ENCODE measurements at places on chromosomes 4 and X. TPM values are rescaled to one million over a fixed set of nuclear protein-coding genes. Genes with fewer than 3 reads are reported as not detected.

The CNGA1 gene
- total RNA-seq = not detected

The SPON2 gene
- total RNA-seq = 14.9 TPM

The MAGEA6 gene
- not detected for total RNA-seq

The PHOX2B gene
- total RNA-seq = not detected

The ZFP42 gene
- not detected for total RNA-seq

The CCDC149 gene
- not detected for total RNA-seq

The USP51 gene
- total RNA-seq = 1.2 TPM

The UGT2B11 gene
- not detected for total RNA-seq

The ETDA gene
- not detected for total RNA-seq

DNA sequence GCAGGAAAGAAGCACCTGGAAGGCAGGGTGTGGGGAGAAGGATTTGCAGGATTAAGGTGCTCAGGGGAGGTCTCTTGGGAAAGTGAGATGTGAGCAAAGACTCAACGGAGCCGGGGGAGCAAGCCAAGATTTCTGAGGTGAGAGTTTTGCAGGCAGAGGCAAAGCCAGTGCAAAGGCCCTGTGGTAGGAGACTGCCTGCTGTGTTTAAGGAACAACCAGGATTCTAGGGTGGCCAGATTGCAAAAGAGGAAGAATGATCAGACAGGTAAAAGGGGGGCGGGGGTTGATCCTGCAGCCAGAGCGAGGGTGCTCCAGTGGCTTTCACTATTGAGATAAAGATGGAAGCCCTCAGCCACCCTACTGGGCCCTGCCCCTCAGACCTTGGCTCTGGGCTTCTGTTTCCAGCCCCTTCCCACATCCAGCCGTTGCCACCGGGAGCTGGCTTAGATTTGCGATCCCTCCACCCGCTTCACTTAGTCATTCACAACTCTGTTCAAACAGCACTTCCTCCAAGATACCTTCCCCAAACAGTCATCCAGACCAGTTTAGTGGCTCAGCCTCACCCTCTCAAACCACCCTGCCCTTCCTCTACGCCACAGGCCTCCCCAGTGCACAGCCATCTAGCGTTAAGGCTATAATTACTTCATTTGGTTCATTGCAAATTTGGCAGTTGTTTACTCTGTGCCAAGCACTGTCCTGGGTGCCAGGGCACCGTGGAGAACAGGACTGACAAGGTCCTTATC is 23.3 kb upstream of the BCOR start:
- no peak overlapping the region for H3K27ac ChIP-seq
- peaks cover 15% of the 10 kb centered on the region for H3K4me1 ChIP-seq
- no peak overlapping the region for H3K4me3 ChIP-seq
- DNase-seq = no peak
- H3K36me3 ChIP-seq = no peaks in the 10 kb centered on the region

DNA sequence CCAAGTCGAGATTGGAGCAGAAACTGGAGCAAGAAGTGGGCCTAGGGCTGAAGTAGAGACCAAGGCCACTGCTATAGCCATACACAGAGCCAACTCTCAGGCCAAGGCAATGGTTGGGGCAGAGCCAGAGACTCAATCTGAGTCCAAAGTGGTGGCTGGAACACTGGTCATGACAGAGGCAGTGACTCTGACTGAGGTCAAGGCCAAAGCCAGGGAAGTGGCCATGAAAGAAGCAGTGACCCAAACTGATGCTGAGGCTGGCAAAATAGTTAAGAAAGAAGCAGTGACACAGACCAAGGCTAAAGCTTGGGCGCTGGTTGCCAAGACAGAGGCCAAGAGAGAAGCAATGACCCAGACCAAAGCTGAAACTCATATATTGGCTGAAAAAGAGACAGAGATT is 3.5 kb downstream of the ARMCX4 start:
- no peaks in the 10 kb centered on the region for H3K36me3 ChIP-seq
- H3K4me1 ChIP-seq = peaks cover 7% of the 10 kb centered on the region
- no peak for DNase-seq
- H3K4me3 ChIP-seq = no peak overlapping the region
- H3K27me3 ChIP-seq = peaks cover 4% of the 10 kb centered on the region

- H3K36me3 ChIP-seq = peaks cover 46% of the 10 kb centered on the region
- H3K4me3 ChIP-seq = no peak overlapping the region
- H3K4me1 ChIP-seq = peaks cover 73% of the 10 kb centered on the region
- no peak overlapping the region for H3K27ac ChIP-seq
Measured at GRCh38 chr4:26889356-26889755, 28.7 kb downstream of the STIM2 start.

DNA sequence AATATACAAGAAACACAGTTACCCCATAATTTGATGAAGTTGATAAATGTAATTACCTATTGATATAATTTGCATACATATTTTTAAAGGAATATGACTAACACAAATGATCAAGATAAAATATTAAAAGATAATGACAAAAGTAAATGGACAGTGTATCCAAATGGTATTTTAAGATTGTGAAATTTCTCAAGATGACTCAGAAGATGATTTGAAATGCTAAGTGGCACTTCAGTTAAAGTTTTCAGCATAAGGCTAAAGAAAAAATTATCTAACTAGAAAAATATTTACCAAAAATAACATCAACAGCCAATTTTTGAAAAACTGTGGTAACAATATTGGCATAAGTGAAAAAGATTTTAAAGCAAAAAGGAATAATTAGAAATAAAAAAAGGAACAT is 248.4 kb upstream of the NDST4 start:
- H3K4me1 ChIP-seq = no peaks in the 10 kb centered on the region
- no peak for DNase-seq
- H3K27me3 ChIP-seq = no peaks in the 10 kb centered on the region
- H3K27ac ChIP-seq = no peak overlapping the region
- H3K36me3 ChIP-seq = no peaks in the 10 kb centered on the region
- H3K4me3 ChIP-seq = no peak overlapping the region

DNA sequence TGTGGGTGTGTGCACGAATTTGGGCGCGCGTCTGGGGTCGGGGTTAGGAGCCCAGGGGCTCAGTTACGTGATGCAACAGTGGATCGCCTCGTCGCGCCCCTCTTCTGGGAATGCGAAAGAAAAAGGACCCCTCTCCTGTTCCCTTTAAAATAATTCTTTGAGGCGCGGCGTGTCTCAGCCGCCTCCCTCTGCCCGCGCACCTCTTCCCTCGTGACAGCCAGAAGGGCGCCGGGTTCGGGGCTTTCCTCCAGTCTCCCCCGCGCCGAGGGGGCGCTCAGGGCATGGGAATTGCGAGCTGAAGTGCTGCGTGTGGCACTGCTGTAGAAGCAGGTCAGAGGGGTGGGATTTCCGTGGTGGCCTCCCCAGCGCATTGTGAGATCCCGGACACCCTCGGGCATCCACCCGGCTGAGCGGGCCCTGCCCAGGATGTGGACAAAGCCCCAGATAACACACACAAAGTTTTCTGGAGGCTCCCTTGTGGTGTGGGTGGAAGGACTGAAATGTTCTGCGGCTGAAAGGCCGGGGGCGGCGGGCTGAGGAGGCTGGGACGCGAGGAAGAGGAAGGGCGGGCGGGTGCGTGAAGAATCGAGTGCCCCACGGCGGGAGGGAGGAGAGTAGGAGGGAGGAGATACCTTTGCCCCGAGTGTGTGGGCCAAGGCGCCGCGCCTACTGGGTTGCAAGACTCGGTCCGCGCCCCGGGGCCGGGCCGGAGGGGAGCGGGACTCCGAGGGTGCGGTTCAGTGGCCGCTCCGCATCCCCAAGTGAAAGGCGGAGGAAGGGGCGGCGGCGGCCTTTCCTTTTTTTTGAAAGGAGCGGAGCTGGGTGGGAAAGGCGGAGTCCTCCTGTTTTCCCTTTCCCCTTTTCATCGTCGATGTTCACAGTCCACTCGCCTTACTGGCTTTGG is 752 bp downstream of the SEPTIN11 start:
- DNase-seq = peak; percentile 63
- peak overlapping the region; percentile 83 for H3K27ac ChIP-seq
- peaks cover 7% of the 10 kb centered on the region for H3K36me3 ChIP-seq
- H3K27me3 ChIP-seq = no peaks in the 10 kb centered on the region

GRCh38 chrX:41870719-41871151 is 52.6 kb downstream of the CASK start:
- H3K27me3 ChIP-seq = no peaks in the 10 kb centered on the region
- no peak overlapping the region for H3K27ac ChIP-seq
- H3K36me3 ChIP-seq = peaks cover 15% of the 10 kb centered on the region
- H3K4me1 ChIP-seq = peaks cover 19% of the 10 kb centered on the region
- no peak for DNase-seq

- no peak for DNase-seq
- H3K27me3 ChIP-seq = no peaks in the 10 kb centered on the region
- no peak overlapping the region for H3K4me3 ChIP-seq
- H3K27ac ChIP-seq = no peak overlapping the region
- H3K36me3 ChIP-seq = peaks cover 32% of the 10 kb centered on the region
- peaks cover 15% of the 10 kb centered on the region for H3K4me1 ChIP-seq
Measured at GRCh38 chr4:1195109-1195671, 22.8 kb upstream of the SPON2 start.

GRCh38 chrX:139290310-139290709 is 240.2 kb upstream of the F9 start:
- H3K4me1 ChIP-seq = no peaks in the 10 kb centered on the region
- no peak overlapping the region for H3K27ac ChIP-seq
- no peak overlapping the region for H3K4me3 ChIP-seq
- no peaks in the 10 kb centered on the region for H3K27me3 ChIP-seq
- no peak for DNase-seq
- H3K36me3 ChIP-seq = no peaks in the 10 kb centered on the region

- no peaks in the 10 kb centered on the region for H3K36me3 ChIP-seq
- DNase-seq = no peak
- no peak overlapping the region for H3K4me3 ChIP-seq
- H3K27me3 ChIP-seq = no peaks in the 10 kb centered on the region
- no peak overlapping the region for H3K27ac ChIP-seq
Measured at GRCh38 chrX:124501586-124501985, 155.2 kb downstream of the SH2D1A start.

DNA sequence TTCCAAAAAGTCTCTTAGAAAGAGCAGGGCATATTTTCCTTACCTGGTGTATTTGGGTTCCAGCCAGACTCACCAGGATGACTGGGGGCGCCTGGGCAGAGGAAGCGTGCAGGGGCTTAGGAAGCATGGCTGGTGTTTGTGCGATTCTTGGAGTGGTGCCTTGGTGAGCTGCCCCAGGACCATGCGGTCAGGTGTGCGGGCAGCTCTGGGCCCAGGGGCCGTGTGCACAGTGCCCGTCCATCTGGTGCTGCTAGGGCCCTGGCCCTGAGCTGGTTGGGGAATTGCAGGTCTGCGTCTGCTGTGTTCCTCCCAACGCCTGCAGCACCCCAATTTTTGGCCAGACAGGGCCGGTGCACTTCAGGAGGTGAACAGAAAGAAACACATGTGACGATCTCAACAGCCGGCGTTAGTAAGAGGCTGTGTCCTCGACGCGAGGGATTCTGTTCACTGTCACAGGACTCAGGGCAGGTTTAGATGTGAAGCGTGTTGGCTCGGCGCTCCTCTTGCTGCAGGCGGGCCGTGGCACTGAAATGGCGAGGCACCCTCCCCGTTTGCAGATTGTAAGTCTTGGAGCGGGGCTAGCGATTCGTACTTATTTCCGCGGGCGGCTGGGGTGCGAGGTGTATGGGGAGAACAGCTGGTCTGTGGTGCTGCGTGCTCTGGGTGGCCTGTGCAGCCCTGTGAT is 15.2 kb downstream of the RGS12 start:
- peaks cover 37% of the 10 kb centered on the region for H3K27me3 ChIP-seq
- H3K4me1 ChIP-seq = peaks cover 33% of the 10 kb centered on the region
- no peak overlapping the region for H3K27ac ChIP-seq
- H3K4me3 ChIP-seq = no peak overlapping the region
